Esophagus muscularis mucosa (tissue), 4 donors: ENCODE measurements at places on chromosomes 13 and 19.

DNA sequence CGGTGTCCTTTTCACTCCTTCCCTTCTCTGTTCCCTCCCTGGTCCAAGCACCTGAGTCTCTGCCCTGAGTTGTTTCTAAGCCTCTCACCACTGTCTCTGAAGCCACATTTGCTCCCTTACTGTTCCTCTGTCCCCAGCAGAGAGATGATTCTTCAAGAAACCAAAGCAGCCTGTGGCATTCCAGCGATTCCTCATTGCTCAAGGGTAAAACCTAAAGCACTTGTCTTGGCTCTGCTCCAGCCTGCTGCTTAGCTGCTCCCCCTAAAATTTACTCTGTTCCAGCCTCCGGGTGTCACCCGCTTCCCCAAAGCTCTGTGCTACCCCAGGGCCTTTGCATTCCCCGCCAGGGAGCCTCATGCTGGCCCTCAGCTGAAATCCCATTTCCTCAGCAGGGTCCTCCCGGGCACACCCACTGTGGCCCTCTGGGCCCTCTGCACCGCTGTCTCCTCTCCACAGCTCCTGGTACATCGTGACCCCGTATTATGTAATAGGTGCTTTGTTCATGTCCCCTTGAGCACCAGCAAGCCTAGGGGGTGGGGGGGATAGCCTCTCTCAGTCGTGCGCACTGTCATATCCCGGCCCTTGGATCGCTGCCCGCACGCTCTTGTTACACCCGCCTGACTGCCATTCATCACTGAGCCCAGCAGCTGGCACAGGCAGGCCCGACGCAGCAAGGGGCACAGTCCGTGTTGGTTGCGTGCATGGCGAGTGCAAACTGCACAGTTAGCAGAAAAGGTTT, 15.8 kb downstream of the TECR start:
- no peak for DNase-seq

GRCh38 chr13:99740251-99740979, 231.2 kb downstream of the ZIC5 start:
- no peak for DNase-seq

- DNase-seq: no peak
Observed at GRCh38 chr13:113747291-113747833, 11.7 kb upstream of the TMEM255B start.

DNA sequence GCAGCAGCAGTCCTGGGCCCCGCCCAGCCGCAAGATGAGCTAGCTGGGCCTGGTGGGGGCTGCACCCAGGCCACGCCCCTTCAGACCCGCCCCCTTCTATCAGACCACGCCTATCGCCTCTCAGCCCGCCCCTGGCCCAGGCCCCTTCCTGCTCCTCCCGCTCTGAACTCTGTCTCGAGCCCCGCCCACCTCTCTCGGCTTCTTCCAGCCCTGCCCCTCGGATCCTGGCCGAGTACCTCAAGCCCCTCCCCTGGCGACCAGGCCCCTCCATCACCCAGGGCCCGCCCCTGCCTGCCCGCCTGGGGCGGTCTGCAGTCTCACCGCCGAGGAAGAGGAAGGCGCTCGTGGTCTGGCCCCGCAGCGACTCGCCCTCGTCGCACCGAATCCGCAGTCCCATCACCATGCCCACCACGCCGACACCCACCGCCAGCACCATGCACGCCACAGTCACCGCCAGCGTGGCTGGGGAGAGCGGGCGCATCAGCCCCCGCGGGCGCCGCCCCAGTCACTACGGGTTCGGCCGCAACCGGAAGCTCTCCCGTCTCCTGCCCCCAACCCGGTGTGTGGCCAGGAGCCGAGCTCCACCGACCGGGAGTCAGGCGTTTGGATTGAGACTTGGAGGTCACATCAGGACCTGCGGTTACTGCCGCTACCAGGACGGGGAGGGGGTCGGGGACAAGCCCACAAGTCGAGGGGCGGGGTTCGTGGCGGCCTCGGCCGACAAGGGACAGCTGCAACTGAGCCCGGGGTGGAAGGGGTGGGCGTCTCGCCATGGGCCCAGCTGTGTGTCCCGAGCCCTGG, 1.0 kb downstream of the CLDND2 start:
- peak; percentile 99 for DNase-seq

DNA sequence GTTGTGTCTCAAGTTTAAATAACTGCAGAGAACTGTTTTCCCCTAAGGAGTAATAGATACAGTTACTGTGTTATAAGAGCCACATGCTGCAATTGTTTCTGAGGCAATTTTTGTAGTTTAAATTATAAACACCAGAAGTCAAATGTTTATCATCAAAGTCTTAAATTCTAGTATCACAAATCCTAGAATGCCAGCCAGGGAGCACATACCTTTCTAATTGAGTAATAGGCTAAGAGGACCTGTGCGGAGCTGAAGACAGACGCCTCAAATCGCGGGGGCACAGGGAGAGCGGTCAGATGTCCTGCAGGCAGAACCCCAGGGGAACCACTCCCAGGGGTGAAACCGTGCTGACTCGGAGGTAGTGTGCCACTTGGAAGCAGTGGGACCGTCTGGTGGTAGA, 65.2 kb upstream of the TNFRSF19 start:
- no peak for DNase-seq

DNA sequence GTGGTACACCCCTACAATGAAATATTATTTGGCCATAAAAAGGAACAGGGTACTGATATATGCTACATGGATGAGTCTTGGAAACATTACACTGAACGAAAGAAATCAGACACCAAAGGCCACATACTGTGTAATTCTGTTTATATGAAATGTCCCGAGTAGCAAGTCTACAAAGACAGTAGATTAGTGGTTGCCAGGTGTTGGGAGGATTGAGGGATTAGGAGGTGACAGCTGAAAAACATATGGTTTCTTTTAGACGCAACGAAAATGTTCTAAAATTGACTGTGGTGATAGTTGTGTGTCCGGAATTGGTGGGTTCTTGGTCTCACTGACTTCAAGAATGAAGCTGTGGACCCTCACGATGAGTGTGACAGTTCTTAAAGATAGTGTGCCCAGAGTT, 35.1 kb downstream of the IL17D start:
- DNase-seq: peak; percentile 26

DNA sequence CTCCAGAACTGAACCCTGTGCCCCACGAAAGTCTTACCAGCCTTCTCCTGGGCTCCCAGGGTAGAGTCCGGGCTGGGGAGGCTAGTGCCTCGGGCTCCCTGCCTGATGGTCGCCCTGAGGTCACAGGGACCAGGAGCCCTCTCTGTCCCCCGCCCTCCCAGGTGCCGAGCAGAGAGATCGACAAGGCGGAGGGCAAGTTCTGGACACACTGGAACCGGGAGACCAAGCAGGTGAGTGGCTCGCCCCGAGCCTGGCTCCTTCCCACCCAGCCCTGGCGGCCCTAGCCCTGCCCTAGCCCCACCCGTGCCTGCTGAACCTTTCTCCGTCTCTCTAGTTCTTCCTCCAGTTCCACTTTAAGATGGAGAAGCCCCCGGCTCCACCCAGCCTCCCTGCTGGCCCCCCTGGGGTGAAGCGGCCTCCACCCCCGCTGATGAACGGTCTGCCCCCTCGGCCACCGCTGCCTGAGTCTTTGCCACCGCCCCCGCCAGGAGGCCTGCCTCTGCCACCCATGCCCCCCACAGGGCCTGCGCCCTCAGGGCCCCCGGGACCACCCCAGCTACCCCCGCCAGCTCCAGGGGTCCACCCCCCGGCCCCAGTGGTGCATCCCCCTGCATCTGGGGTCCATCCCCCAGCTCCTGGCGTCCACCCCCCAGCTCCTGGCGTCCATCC, 1.6 kb upstream of the AMH start:
- DNase-seq: no peak

DNA sequence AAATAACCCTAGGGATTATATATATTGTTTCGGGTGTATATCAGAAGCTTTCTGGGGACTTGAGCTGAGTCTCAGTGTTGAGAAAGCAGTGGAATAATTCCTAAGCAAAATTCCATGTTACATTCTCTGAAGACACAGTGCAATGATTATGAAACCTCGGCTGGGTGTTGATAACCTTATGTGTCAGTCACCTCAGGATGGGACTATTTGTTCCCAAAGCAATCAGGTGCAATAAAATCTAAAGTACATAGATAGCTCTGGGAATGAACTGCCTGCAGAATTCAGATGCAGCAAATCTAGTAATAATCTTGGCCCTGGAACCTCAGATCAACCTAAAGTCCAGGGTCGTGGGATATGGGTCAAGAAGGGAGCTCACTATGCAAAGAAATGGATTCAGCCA, 53.0 kb downstream of the EDNRB start:
- no peak for DNase-seq

DNA sequence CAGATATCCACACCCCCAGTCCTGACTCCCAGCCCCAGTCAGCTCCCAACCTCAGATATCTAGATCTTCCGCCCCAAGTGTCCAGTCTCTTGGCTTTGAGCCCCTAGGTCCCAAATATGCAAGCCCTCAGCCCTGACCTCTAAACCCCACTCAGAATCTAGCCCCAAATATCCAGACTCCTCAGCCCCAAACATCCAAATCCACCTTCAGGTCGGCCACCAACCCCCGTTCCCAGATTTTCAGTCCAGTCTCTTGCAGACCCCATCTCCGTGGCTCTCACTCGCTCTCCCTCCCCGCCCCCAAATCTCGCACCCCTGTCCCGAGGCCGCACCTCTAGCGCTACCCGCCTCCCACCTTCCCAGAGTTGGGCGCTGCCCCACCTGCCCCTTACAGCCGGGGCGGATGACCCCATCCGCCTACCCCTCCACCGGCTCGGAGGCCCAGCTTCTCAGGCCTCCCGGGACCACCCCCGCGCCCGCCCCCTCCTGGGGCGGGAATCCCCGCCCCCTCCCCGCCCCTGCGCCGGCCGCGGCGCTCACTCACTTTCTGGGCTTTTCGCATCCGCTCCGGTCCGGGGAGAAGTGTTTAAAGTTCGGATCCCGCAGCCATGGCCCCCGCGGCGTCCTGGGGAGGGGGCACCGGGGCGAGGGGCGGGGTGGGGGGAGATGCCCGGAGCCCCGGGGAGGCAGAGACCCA, 604 bp downstream of the ERFL start:
- no peak for DNase-seq

DNA sequence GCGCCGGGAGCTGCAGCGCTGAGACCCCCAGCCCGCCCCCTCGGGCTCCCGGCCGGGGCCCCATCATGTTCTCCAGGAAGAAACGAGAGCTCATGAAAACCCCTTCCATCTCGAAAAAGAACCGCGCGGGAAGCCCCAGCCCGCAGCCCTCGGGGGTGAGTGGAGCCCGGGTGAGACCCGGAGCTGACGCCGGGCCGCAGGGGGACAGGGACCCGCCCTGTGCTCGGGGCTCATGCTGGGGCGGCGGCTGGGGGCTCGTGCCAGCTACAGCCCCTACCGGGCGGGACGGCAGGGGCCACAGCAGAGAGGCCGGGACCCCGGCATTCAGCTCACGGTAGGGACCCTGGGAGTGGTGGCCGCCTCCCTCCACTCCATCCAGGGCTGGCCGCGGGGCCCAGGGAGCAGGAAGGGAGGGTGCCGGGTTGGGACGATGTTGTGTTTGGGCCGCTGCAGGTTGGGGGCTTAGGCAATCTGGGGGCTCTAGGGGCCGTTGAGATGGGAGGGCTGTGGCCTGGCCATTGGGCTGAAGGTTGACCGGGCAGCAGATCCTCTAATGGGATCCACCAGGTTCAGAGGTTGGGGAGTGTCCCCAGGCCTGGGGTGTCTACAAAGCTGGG, 482 bp downstream of the ARHGAP45 start:
- DNase-seq: no peak

- no peak for DNase-seq
Observed at GRCh38 chr19:42178791-42179674, 38.4 kb downstream of the DEDD2 start.

- DNase-seq: no peak
Observed at GRCh38 chr19:18419699-18420460, 682 bp downstream of the SSBP4 start.

- DNase-seq: no peak
Observed at GRCh38 chr19:2848616-2849015, 7.3 kb downstream of the ZNF555 start.

DNA sequence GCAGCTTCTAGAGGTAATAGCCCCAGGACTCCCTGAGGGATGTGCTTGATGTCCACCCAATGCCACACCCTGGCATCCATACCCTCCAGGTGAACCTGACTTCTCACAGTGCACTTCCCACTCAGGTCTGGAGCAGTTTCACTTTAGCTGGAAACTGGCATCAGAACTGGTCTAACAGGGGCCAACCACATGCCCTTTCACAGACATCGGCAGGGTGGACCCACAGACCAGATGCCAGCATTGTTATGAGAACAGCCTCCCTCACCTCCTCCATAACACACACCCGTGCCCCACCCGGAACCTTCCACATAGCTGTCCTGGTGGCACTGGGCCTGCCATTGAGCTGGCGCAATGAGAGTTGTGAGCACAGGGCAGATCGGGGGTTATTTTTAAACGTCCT, 77.4 kb upstream of the GPR12 start:
- no peak for DNase-seq

DNA sequence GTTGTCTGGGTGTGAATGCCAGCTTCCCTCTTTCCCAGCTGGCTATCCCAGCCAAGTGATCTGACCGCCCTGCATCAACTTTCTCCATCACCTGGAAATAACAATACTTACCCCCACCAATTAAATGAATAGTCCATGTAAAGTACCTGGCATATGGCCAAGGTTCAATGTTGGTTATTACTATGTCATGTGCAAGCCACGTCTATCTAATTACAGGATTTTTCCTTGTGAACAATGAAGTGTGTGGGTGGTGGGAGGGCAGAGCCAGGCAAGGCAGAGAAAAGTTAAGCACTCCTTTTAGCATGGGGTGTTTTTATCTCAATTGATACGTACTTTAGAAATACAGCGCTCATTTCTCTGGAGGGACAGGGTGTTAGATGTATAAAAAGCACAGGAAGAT, 121.1 kb downstream of the NHLRC3 start:
- DNase-seq: no peak

- no peak for DNase-seq
Observed at GRCh38 chr19:49374665-49375434, 11.2 kb downstream of the DKKL1 start.

DNA sequence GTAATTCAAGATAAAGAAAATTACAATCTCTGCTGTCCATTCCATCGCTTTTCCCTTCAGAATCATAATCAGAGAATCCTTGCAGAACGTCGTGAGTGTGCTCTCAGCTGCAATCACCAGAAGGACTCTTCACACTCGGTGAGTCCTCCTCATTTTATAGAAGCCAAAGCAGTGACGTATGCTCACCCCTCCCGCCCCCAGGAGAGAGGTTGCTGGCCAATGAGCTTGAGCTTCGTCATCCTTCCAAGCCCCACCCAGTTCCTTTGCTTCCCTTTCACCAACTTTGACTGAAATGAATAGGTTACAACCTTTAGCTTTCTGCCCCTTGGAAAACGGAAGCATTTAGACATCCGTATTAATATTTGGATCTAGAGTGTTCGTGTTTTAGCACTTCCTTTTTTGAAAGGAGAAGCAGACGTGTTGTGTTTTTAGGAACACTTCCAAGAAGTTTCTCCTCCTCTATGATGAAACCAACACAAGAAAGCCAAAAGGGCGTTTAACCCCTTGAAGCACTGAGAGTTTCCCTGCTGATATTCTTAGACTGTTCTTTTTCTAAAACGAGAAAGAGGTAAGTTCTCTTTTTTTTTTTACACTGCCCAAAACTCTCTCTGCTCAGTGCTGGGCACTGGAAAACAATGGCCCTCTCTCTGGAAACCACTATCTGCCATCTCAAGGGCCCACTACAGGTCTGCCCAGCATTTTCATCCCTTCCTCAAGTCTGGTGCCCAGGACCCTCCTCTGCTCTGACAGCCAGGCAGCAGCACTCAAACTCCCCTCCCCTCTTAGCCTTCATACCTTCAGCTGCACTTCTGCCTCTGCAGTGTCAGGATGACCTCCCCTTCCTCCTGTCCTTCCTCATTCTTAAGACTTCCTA, 44.3 kb upstream of the CEACAM21 start:
- DNase-seq: peak; percentile 93
